RCC 7860 (cell line): ENCODE measurements at places on chromosomes 4 and X.

GRCh38 chr4:75037252-75037651, 104.3 kb downstream of the PARM1 start:
- DNase-seq: no peak

DNA sequence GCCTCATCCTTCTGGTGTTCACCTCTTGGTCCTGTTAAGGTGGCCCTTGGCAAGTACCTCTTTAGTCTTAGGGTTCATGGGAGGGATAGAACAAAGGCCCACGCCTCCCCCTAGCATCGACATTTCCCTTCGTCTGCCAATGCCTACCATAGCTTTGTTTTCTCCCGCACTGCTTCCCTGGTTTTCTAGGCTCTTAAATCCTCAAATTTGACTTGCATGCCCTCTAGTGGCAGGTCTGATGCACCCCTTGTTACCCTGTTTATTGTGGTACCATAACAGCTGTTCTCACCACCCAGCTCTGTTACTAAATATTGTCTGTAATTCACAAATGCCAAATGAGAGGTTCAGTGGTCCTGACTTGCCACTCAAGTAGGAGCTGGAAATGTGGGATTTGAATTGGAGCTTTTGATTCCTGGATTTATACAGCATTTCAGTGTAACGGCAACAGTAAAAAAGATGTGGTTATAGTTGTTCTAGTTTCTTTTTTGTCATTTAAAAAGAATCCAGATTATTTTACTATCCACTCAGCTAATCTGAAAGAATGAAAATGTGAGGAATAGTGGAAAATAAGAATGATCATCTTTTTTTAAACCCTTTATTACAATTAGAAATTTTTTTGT, 100.1 kb downstream of the REPS2 start:
- peak; percentile 21 for DNase-seq

DNA sequence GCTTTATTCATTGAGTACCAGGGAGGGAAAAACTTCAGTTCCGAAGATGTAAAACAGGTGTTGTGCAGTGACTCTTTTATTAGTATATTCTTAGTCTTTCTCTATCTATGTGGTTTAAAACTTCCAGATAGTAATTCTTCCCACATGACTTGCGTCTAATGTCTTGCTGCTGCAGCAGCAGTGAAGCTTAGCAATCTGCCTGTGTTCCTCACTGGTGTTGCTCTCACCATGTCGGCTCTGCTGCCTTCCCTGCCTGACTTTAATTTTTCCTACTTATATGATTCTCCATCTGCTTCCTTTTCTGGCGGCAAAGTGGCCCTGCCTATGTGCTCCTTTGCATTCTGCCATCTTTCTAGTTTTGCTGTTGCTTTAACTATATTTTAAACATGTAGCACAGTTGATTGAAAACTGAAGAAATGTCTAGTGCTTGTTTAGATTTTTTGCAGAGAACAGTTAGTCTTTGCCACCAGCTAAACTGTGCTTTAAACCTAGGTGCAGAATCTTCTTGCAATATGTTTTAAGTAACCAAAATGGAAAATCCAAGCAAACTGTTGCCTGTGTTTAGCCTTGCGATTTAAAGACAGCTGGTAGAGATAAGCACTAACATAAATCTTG, 1934.2 kb upstream of the IGFBP7 start:
- DNase-seq: no peak

DNA sequence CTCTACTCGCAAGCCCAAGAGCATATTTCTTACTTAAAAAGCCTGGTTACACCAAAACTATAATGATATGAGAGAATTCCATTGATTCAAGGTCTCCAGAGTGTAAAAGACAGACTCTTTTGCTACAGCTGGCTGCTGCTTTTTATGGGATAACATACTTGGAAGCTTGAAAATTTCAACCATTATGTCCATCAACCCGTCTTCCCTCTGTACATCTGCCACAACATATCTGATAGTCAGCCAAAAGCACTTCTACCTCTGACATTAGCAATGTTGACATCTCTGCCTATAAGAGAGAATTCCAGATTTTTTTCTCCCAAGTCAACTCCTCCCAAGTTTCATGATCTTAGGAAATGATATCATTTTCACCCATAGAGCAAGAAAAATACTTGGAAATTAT, 54.4 kb upstream of the IQCM start:
- no peak for DNase-seq

GRCh38 chr4:185018834-185019455, 655 bp downstream of the HELT start:
- DNase-seq: no peak

- no peak for DNase-seq
Measured at GRCh38 chrX:28581522-28581921, 5.7 kb upstream of the IL1RAPL1 start.

DNA sequence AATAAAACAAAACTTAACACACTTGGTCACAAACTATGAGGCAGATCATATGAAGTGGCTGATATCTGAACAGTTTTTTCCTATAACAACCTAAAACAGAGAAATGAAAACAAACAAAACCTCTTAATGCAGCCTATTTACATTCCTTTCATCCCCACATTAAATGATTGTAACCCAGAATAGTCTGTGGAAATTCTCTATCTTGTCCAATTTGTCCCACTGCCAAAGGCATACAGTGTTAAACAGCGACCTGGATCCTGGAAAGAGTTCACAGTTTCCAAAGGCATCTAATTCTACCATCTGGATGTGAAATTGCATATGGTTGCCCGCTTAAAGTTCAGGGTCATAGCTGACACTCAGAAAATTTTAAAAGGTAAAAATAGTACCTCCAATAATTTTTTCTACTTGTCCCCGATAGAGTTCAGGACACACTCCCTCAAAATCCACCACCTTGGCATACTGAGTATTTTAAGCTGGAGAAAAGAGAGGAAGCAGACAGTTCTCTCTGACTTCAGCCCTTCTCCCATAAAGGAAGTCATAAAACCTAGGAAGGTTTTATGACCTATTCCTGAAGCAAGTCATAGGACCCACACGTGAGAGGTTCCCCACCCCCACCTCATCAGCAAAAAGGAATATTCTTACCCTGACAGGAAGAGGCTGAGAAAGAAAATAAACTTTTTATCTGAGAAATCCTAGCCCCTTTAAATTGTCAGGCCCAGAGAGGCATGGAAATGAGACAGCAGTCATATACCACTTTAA, 270.2 kb downstream of the PAPSS1 start:
- no peak for DNase-seq

DNA sequence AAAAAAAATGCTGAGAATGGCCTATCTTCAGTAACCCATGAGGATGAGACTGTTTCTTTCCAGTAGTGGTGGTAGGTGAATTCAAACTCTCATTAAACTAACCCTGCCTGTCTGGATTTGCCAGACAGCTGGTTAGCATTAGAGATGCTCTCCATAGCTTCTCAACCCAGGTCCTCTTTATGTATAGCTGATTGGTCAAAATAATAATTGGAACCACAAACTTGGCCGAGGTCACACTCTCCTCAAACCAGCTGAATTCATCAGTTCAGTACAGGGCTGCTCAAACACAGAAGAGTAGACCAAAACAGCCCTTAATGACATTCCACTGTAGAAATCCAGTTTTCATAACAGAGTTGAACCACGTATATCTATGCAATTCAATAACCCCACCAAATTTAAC, 85.3 kb downstream of the HCCS start:
- no peak for DNase-seq

DNA sequence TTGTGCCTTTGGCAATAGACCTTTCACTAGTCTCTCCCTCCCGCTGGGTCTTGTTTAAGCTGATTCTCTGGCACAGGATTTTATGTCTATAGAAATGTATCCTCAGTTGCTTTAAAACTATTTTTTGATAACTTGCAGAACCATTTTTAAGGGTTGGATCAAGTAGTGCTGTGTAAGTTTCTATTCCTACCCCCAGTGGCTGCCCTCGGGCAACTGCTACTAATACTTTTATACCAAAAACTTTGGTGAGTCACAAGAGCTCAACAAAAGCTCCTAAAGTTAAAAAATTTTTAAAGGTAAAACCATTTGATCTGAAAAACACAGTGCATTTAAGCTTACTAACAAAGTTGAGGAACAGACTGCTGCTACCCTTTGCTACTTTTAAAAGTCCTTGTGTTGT, 1460.6 kb upstream of the PCDH7 start:
- no peak for DNase-seq

DNA sequence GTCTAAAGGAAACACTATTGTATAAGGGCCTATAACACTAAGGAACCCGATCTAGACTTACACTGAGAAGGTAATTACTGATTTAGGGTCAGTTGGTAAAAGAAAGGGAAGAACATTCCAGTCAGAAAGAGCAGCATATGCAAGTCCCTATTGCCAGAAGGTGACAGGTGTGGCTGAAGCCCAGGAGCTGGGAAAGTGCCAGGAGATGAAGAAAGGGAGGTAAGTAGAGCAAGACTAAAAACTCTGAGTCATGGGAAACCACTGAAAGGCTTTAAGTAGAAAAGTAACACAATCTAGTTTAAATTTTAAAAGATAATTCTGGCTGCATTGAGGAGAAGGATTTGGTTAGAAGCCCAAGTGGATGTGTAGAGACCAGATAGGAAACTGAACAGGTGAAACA, 77.7 kb upstream of the INTU start:
- no peak for DNase-seq

GRCh38 chr4:189507060-189507459, 433.6 kb upstream of the FRG1 start:
- DNase-seq: no peak

- no peak for DNase-seq
Measured at GRCh38 chr4:151489462-151490203, 80.7 kb downstream of the FHIP1A start.

- DNase-seq: no peak
Measured at GRCh38 chr4:7235030-7235380, 42.7 kb downstream of the SORCS2 start.

DNA sequence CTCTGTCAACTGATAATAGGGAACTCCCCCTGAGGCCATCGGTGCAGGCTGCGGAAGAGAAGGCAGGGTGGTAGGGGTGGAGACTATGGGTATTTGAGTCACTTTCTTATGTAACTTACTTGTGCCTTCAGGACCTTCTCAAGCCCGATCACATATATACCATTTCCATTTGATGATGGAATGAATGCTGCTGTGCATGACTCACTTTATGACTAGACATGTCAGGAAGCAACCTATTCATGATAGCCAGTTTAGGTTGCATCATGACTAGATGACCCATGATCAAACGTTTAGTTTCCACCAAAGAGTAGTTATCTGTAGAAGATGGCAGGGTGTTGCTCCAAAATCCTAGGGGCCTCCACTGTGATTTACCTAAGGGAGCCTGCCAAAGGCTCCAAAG, 435.5 kb downstream of the DTHD1 start:
- DNase-seq: no peak

DNA sequence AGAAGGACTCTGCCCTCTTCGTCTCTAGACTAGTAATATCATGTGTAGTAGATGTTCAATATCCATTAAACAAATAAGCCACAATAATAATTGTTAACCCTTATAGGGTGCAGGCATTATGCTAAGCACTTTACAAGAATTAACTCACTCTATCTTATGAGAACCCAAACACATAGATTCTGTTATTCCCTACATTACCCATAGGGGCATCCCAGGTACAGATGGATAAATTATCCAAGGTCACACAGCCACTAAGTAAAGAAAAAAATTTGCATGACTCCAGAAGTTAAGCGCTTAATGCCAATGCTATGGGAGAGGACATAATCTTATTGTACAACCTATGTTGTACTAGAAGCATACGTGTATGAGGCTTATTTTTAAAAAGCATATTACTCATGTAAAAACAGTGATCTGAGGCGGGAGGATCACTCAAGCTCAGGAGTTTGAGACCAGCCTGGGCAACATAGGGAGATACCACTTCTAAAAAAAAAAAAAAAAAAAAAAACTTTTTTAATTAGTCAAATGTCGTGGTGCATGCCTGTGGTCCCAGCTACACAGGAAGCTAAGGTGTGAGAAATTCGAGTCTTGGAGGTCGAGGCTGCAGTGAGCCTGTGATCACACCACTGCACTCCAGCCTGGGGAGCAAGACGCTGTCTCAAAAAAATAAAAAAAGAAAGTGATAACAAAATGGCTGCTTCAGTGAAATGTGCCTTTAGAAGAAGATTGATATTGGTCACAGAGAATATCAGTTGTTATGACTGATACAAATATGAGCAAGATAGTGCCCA, 13.6 kb downstream of the LDB2 start:
- DNase-seq: no peak

DNA sequence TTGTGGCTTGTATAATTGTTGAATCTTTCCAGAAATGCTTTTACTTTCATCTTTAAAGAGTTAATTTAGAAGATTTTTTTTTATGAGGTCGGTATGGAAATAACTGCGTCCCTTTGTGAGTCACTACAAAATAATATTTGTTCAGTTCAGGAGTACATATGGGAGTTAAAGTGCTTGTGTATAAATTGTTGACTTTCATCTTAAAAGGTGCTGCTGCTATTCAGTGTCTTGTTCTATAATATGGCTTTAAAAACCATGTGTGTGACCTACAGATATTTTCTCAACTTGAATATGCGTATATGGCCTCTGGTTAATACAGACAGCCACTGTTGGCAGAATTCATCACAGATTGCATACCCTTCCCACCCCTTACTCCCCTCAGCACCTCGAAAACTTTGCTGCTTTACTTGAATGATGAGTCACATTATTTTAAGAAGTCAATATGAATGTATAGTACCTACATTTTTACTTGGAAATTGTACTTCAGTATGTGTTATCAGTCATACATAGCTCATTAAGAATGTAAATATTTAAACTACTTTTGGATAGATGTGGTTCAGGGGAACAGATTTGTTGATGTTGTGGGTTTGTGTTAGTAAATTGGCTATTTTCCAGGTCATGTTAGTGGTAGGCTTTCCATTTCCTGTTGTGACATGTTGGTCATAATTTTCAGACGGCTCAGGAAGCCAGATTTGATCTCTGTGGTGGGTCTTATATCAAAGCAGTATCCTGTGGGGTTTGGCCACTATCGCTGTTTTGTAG, 1.5 kb downstream of the CLCN3 start:
- peak; percentile 19 for DNase-seq

GRCh38 chr4:119743644-119744043, 115.0 kb upstream of the PDE5A start:
- DNase-seq: no peak

- no peak for DNase-seq
Measured at GRCh38 chr4:158936238-158936637, 166.6 kb upstream of the RAPGEF2 start.

- DNase-seq: peak; percentile 49
Measured at GRCh38 chrX:34656842-34657725, at the start of gene TMEM47. Gene TMEM47 (minus strand): TSS chrX:34657285. CDS start chrX:34657029, 256 bp downstream.

- DNase-seq: no peak
Measured at GRCh38 chr4:154044742-154045485, 256.0 kb upstream of the SFRP2 start.

- DNase-seq: no peak
Measured at GRCh38 chrX:17656035-17656418, 81.3 kb upstream of the SCML1 start.

DNA sequence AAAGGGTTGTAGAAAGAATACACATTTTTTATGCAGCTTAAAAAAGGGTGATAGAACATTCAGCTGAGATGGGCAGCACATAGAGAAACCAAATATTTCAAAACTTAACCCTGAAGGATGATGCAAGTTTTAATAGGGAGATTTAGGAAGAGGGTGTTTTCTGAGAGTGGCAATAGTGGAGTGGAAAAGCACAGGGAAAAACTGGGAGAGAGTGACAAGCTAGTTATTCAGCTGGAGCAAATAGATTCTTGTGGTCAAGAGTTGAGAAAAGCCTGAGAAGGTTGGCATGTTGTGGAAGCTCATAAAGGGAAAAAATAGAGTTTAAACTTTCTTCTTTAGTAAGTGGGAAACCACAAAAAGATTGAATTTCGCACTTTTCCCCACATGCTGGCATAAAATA, 359.6 kb upstream of the PITX2 start:
- no peak for DNase-seq
